ENCODE measurements at places on chromosomes 2 and 18.

- DNase-seq, result no peak
Measured at GRCh38 chr2:273333-273732, 8.6 kb downstream of the ACP1 start.

DNA sequence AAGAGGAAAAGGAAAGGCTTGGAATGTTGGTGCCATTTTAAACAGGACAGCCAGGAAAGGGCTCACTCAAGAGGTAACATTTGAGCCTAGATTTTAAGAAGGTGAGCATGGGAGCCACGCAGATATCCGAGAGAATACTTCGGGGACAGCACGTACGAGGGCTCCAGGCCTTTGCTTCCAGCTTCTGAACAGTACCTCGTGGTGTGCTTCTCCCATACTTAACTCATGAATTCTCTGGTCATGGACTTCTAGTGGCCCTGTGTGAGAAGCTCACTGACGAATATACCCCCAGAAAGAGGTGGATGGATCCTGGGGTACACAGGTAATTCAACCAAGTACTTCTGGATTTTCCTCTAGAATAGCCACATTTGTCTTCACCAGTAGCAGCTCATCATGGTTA, 2.7 kb upstream of the VIT start:
- DNase-seq, result no peak

DNA sequence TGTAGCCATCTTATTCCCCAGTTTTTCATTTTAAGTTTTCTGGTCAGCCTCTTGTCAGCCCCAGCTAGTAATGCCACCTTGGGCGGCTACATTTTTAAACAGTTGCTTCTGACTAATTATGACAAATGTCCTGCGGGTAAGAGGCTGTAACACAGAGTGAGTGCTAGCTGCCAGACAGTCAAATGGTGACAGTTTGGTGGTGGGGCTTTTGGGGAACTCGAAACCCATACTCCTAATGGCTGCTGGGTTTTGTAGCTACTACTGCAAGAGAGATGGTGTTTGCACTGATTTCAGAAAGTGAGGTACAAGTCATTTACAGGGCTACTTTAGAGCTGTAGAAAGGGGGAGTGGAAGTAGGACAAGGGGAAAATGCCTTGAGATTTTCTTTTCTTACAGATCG, 48.2 kb downstream of the ZCCHC2 start:
- DNase-seq, result no peak

GRCh38 chr2:43163584-43164270, 62.7 kb downstream of the ZFP36L2 start:
- DNase-seq, result no peak

DNA sequence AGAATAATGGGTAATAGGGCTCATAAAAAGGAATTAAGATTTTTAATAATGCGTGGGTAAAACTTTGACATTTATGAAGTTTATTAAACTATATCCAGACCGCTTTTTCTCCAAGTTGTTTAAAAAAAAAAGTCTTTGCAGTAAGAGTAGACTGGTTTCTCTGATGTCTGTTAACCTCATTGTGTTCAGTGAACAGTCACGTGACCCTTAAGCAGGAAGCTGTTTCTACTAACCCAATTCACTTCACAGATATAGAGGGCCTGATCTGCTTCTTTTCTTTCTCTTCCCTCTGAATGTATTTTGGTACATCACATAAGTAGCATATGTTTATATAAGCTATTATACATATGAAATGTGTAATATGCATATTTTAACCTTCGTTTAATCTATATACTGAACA, 1011.3 kb upstream of the CELF4 start:
- no peak for DNase-seq

- DNase-seq, result no peak
Measured at GRCh38 chr2:221437056-221437455, 135.0 kb downstream of the EPHA4 start.

- no peak for DNase-seq
Measured at GRCh38 chr18:79166702-79167101, 97.5 kb downstream of the ATP9B start.

- DNase-seq, result no peak
Measured at GRCh38 chr2:121905201-121905600, 149.8 kb downstream of the TSN start.
